ENCODE measurements at places on chromosomes 2 and 18.
A peak's percentile ranks its signal among the peaks of the same experiment; 100 is the strongest.

DNA sequence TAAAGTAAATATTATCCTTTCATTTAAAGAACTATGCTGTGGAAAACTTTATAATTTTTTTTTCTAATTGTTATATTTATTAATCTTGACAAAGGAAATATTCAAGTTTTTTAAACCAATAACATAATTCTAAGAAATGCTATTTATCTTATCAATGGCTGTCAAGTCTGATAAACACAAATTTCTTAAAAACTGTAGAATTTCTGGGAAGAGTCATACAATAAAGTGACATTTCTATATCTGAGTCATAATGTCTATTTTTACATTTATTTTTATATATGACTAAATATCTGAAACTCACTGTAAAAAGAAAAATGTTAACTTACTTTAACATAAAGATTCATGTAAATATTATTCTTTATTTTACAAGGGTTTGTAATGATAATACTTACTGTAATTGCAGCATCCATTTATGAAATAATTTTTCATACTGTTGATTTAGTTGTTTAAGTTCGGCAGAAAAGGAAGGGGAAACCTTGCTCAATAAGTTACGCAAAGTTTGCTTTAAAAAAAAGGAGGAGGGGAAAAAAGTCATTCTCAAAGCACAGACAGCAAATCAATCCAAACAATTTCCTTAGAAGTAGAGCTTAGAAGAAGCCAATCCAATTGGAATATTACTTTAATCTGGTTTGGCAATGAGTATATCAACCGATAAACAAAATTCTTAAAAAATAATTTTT lies 32.4 kb downstream of the ORC2 start:
- DNase-seq = no peak

DNA sequence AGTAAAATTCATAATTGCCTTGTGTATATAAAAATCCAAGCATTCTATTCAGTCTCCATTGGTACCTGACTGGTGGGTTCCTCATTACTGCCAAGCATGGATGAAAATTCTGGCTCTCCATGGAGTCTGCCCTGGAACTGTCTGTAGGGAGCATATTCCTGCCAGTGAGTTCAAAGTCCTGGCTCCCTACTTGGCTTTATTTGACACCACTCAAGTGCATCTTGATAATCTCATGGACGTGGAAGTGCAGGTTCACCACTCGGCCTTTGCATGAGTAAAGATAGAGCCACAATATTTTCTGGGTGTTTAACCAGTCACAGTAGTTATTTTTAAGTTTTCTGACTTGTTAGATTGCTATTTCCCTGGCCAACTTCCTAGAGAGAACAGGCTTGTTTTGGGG lies 63.5 kb downstream of the CNTNAP5 start:
- DNase-seq = no peak

DNA sequence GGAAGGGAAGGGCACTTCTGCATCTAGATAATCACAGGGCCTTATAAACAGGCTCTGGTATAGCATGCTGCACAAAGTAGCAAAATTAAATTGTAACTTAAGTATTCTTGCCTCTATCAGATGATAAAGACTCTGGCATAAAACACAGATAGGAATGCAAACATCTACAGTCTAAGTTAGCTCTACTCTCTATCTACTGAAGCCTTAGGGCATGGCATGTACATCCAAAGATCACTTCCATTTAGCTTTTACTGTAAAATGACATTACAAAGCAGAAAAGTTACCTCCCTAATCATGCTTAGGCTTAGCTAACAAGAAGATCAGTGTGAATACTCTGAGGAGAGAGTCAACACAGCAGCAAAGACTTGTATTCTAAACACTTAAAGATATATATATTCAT lies 90.7 kb downstream of the NOL10 start:
- no peak for DNase-seq

GRCh38 chr18:73452866-73453265 lies 585.1 kb upstream of the NETO1 start:
- DNase-seq = no peak

- no peak for DNase-seq
Measured at GRCh38 chr2:51149725-51150124, 117.8 kb upstream of the NRXN1 start.

DNA sequence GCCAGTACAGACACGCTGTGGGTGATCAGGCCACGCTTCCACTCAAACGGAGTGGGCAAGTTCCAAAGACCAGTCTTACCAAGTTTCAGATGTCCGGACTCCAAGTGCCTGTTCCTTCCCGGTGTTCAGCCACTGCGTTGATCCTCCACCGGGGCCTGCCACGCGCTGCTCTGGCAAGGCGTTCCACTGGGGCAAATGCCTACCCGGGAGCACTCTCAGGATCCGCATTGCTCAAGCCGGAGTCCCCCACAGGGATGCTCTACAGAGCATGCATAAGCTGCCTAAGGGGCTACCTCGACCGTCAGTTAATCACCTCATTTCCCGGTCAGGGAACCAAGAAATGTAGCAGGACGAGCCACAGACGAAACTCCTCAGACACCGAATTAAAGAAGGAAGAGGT lies 37.0 kb upstream of the CLASP1 start:
- no peak for DNase-seq

DNA sequence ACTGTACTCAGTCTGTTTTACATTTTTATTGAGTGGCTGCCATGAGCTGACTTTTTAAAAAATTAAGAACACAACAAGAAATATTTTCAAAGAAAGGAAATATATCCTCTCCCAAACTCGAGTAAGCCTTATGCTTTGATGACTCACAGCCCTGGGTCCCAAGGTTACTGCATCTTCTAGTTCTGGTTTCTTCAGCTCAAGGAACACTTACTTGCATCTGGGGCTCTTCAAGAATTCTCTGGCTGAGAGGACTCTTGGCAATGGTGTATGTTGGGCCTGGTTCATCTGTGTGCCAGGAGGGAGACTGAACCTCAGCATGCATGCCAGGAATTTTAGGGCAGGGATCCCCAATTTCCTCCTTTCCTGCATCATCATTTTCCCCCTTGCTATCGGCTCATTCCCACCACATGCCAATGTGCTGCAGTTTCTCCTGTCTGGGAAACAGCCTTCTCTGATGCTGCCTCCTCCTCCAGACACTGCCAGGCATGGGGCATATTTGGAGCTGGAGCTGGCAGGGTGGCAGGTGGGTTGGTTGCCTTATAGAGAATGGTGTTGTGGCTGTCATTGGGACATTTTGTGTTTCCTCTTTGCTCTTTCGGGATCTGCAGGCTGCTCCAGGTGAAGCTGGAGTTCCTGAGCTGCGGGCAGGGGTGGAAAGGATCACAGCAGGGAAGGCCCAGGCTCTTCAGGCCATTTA lies 192.2 kb upstream of the HS6ST1 start:
- no peak for DNase-seq

GRCh38 chr2:105997711-105998110 lies 196.4 kb downstream of the UXS1 start:
- DNase-seq = no peak

- peak; percentile 64 for DNase-seq
Measured at GRCh38 chr2:36780231-36780839, 83.8 kb downstream of the VIT start.

GRCh38 chr18:6604573-6604941 lies 125.0 kb upstream of the ARHGAP28 start:
- no peak for DNase-seq

DNA sequence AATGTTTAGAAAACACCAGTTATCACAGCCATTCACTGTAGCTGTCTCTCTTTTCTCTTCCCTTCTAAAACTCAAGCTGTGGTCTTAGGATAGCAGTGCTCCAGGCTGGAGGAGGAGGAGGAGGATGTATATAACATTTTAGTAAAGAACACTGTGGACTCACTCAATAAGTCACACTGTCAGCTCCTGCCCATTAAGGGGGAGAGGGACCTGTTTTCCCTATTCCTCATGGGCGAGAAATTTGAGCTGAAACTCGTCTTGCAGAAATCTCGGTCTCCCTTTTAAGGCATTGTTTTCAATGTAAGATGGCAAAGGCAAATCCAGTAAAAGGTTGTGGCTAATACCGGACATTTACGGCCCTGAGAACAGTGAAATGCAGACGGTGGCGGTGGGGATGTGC lies 114.8 kb upstream of the ZNF236 start:
- DNase-seq = no peak

- no peak for DNase-seq
Measured at GRCh38 chr2:133919285-133919684, 334.6 kb upstream of the MGAT5 start.

DNA sequence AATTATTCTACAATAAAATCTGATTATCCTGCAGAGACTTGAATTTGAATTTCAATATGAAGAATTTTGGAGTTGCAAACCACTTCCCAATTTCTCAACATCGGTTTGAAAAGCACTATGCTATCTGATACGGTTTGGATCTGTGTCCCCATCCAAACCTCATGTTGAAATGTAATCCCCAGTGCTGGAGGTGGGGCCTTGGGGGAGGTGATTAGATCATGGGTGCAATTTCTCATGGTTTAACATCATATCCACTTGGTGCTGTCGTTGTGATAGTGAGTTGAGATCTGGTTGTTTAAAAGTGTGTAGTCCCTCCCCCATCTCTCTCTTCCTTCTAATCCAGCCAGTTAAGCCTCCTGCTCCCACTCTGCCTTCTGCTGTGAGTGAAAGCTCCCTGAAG lies 205.7 kb downstream of the NBAS start:
- no peak for DNase-seq

Measured in LHCN-M2 (cell line).